ENCODE measurements at places on chromosomes 12 and 14. TPM values are rescaled to one million over a fixed set of nuclear protein-coding genes. Genes with fewer than 3 reads are reported as not detected.

GRCh38 chr12:20489645-20490044, 121.3 kb downstream of the PDE3A start:
- DNase-seq: no peak

RNASE7 gene
- not detected for polyA plus RNA-seq

DNA sequence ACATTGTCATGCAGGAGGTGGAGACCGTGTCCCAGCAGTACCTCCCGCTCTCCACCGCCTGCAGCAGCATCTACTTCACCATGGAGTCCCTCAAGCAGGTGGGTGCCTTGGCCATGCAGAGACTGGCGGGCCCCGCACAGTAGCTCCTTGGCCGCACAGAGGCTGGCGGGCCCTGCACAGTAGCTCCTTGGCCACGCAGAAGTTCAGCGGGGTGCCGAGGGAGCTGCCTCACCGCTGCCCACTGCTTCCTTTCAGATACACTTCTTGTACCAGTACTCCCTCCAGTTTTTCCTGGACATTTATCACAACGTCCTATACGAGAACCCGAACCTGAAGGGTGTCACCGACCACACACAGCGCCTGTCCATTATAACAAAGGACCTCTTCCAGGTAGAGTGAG, 47.7 kb downstream of the HSP90AA1 start:
- no peak for DNase-seq

SLCO1B3 gene
- polyA plus RNA-seq: not detected

DAO gene
- not detected for polyA plus RNA-seq

CLECL1 gene
- polyA plus RNA-seq: 0.44 TPM

GRCh38 chr12:103975368-103975767, 9.7 kb downstream of the TDG start:
- no peak for DNase-seq

DNA sequence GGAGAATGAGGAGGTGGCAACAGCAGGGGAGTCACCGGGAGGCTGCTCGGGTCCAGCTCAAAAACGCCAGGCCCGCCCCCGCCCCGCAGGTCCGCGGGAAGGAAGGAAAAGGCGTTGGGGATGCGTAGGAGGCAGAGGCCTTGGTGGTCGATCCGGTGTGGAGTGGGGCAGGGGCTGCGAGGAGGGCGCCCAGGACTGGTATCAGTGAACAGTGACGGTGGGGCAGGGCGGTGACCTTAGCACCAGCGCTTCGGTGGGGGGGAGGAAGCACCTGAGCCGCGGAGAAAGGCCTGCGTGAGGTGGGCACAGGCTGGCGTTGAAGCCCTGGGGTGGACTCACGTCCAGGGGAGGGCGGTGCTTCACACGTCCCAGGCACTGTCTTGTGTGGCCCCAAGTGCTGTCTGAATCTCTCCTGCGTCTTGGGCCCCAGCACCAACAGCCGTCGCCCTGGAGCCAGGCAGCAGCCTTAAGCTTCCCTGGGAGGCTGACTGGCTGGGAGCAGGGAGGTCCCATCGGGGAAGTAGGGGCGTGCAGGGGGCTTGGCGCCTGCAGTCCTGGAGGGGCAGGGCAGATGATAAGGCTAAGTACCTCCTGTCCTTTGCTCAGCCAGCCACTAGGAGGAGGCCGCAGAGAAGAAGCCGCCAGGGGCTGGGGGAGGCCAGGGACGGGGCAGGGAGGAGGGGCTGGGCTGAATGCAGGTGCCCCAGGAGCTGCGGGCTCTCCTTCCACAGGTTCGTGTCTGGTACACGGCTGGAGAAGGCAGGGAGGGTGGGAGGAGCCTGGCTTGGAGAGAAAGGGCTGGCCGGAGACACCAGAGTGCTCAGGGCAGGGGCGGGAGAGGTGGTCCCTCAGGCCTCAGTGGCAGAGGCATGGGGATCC, 26.5 kb downstream of the ZBTB42 start:
- DNase-seq: peak; percentile 84

CATSPERB gene
- polyA plus RNA-seq: 0.83 TPM

DNA sequence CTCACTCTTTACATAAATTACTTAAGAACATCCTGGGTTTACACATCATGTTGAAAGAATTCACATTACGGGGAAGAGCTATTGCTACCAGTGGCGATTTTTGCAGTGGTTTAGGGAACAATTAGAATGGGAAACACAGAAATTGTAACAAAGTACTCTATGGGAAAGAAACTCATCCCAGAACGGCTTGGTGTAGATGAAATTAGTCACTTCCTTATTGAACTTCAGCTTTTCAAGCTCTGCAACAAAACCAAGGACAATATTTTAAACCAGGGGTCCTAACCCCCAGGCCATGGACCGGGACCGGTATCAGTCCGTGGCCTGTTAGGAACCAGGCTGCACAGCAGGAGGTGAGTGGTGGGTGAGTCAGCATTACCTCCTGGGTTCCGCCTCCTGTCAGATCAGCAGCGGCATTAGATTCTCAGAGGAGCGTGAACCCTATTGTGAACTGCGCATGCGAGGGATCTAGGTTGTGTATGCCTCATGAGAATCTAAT, 32.3 kb upstream of the FICD start:
- no peak for DNase-seq

All from left lung (tissue), 14 donors.